ENCODE measurements at places on chromosomes 4 and X. TPM values are rescaled to one million over a fixed set of nuclear protein-coding genes. Genes with fewer than 3 reads are reported as not detected.

DNA sequence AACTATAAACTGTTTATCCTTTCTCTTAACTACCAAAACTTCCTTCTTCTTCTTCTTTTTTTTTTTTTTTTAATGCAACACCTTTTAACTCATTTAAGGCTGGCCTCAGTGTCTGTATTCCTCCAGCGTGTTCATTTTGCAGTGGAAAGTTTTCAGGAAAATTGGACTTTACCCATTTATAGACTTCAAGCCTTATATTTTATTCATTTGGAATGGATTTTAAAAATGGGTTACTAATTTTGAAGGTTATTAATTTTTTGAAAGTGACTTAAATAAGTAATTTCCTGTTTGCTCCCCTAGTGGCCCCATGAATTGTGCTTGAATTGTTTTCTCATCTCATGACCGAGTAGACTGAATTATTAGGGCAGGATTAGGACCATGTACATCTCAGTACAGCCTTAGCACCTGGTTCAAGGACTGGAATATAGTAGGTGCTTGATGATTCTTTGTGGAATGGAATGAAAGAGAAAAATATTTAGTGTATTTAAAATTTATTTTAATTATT is 282.7 kb downstream of the ANKRD50 start:
- no peak for ATAC-seq

SMARCAD1 gene
- 19.0 TPM for total RNA-seq

SUPT20HL2 gene
- not detected for total RNA-seq

GRCh38 chr4:32037399-32037798 is 1317.2 kb downstream of the PCDH7 start:
- ATAC-seq = no peak

FGFBP1 gene
- total RNA-seq = 1.1 TPM

S100G gene
- not detected for total RNA-seq

DNA sequence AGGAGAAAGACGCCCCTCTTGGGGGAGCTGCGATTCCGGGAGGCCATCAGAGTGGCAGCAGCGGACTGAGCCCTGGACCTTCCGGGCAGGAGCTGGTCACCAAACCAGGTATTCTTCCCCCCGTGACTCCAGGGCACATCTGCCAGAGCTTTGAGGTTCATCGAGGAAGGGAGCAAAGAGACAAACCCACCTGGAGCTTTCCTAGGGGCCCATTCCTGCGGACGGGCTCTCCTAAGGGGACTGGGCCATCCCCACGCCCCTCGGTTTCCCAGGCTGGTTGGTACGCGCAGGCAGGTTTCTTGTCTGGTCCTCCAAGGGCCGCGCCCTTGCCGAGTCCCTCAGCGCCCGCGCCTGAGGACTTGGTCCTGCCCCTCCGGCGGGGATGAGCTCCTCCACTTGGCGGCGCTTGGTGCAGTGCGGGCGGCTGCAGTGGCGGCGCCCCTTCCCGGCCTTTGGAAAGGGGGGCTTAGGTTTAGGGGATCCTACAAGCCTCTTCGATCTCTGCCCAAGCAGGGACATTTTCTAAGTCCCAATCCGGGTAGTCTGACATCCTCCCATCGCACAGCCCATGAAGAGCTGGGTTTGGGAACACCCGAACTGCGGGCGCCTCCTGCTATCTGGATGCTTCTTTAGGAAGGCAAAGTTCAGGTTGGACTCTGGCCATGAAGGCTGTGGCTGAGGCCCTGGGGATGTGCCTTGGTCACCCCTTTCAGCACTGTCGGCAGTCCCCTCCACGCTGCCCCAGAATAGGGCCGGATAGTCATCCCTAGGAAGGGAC is 538 bp downstream of the STBD1 start:
- peak; percentile 52 for ATAC-seq

DNA sequence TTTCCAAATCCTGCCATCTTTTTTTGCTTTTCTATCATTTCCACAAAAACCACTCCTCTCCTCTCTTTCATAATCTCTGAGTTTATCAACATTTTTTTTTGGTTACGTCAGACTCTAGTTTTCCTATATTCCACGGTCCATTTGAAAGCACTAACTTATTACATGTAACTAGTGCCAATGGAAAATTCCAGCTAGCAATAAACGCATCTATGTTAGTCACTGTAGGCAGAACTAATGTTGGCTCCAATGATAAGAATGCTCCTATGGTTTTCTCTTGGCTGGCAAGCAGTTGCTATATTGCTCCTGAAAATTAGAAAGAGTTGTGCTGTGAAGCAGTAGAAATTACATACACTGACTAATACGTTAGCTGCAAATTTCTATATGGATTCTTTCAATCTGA is 634.6 kb upstream of the FTHL17 start:
- no peak for ATAC-seq

DNA sequence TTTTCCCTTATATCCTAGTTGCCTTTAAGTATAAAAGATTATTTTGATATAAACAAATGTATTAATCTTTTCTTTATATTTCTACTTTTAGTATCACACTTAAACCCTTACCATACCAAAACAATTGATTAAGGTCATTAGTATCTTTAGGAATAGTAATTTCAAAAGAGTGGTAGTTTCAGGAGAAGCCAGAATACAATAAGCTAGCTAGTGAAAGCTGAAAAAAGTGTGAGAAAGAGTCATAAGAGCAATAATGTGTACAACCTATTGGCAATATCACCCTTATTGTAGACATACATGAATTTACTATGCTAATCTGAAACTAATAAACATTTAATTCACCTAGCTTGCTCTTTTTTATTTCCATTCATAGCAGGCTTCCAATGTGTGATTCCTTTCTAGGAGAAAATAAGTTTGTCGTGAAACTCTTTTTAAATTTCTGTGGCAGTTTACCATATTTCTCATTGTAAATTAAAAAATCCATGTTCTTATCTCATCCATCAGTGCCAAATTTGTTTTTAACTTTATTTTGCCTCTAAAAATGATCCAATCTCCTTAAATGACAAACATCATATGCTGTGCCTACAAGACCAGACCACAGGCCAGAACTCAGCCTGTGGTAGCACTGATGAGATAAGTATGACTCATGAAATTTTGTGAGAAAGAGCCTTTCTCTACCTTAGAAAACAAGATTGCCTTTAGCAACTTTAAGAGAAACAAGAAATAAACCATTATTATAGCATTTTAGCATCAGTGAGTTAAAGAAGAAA is 8.1 kb downstream of the NEK1 start:
- no peak for ATAC-seq

DNA sequence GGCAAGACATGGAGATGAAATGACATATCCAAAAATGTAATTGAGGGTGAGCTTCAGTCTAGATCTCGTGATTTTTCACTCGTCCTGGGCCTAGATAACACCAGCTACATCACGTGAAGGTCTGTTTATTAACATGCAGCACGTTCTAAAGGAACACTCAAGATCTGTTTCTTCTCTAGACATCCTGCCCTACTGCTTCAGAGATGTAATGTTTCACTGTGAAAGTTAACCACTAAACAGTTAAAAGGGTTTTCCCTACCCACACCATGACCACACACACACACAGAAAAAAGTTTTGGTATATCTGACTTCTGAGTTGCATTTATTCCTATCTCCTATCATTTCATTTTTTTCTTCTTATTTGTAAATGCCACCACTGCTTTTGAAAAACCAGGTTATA is 52.3 kb upstream of the SMIM31 start:
- ATAC-seq = no peak

DNA sequence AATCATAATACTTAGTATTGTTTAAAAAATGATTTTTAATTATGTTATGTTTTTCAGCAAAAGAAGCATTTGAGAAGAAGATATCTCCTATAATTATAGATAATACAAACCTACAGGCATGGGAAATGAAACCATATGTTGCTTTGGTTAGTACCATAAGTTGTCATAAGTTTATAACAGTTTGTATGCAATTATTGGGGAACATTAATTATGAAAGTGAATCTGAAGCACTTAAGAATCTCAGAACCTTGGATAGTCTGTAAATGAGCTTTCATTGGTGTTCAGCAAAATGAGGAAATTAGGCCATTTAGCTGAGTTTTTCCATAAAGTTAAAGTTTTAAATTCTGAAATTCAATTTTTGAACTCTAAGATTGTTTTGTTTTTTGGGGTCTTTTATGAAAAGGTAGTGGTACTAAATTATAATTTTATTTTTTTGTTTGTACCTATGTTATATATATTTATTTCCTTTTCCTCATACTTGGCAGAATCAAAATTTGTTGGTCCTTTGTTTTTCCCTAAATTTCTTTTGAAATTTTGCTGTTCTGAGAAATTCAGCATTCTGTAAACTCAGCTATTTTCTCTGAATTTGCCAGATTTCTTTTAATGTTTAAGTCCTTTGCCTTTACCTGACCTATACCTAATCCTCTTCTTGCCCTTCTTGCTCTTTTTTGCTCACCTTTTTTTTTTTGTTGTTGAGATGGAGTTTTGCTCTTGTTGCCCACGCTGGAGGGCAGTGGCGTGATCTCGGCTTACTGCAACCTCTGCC is 55.6 kb downstream of the N4BP2 start:
- ATAC-seq = no peak

NHS gene
- 7.3 TPM for total RNA-seq

- ATAC-seq = no peak
These were observed 226.0 kb downstream of the DKK2 start for GRCh38 chr4:106810122-106810521.

CLTRN gene
- 0.74 TPM for total RNA-seq

DNA sequence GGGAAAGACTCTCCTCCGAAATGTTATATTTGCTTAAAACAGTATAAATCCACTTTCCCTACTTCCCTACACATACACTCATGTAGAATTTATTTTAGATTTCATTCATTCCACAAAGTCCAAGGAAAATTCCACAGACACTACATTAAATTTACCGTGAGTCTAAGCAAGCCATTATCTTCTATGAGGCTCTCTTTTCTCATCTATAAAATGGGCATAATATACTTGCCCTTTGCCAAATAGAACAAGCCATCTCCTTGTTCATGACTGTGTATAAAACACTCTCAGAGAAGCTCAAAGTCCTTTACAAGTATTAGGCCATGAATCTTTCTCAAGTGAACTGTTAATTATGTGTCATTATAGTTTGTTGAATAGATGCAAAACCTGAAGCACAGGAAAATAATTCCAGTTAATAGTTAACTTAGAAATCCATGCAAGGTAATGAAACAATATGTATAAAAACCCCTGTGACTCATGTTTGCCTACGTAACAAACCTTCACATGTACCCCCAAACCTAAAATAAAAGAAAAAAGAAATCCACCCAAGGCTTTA is 10.7 kb downstream of the TEC start:
- ATAC-seq = no peak

SEL1L3 gene
- total RNA-seq = 6.9 TPM

GRCh38 chr4:23884261-23884660 is 5.6 kb downstream of the PPARGC1A start:
- no peak for ATAC-seq

Measured in gastroesophageal sphincter (tissue), 4 donors.